ENCODE measurements at places on chromosomes 6 and 20.

DNA sequence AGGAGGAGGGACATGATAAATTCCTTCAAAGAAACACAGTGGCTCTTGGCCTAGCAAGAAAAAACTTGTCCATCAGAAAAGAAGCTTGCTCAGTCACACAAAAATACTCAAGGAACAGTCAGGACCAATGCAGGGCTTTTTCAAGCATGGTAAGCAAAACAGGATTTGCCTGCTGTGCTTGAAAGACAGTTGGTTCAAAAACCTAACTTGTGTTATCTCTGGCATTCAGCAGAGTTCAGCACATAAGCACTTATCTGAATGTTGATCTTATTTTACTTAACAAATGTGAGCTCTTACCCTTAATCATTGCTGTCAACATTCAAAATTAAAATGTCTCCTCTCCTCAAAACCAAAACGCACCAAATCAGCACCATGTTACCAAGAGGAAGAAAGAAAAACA lies 38.3 kb downstream of the ATG5 start:
- DNase-seq = no peak

DNA sequence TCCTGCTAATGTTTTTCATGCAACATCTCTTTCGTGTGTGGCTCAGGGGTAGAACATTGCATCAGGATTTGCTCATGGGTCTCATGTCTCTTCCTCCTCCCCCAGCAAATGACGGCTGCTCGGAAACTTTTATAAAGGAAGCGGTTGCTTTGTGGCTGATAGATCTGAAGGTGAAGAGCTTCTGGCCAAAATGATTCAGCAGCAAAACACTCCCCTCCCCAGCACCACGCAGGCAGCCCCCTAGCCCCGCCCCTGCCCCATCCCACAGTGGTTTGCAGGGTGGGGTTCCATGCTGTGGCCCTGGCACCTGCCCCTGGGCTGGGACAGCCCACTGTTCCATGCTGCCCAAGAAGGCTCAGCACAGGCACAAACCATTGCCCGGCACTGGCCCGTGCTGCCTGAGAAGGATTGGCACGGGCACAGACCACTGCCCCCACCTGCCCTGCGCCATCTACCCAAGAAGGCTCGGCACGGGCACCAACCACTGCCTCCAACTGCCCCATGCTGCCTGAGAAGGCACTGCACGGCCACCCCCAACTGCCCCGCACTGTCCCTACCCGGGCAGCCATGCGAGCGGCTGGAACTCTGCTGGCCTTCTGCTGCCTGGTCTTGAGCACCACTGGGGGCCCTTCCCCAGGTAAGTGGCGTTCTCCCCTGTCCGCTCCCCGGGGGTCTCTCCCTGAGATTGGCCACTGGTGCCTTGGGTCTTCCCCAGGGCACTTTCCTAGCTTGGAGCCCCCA lies at the start of gene CST7:
Gene CST7 (plus strand): TSS at position 331 of the 741 bp plus-strand sequence. CDS start 237 bp downstream, at position 568.
- peak; percentile 87 for DNase-seq

DNA sequence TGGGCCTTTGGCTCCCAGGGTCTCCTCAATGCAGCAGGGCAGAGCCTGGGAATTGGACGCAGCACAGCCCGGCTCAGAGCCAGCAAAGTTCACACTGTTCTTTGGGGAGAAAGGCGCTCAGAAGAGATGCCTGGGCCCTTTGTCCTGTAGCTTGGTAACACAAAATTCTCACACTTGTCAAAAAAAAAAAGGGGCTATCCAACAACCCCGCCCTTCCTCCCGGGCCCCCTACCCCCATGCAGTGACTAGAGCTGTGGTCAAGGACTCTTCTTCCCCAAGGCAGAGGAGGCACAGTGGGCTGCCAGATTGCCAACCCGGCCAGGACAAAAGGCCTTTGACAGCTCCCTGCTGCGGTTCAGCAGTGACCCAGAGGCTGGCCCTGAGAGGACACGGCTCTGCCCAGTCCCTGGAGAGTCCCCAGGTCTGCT lies 2.0 kb downstream of the NKAIN4 start:
- no peak for DNase-seq

DNA sequence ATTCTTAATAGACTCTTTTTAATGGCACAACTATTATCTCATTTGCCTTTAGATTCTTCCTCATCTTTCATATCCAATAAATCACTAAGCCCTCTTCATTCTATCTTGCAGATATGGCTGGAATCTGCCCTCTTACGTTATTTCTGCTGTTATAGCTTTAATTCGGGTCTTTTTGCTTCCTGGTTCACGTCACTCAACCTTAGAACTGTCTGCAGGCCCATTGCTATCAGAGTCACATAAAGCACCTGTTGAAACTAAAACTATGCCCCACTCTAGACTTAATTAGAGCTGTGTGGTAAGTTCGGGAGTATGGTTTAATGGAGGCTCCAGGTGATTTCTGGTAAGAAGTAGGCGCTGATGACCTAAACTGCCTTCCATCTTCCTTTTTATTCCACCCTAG lies 988 bp downstream of the QRSL1 start:
- no peak for DNase-seq

DNA sequence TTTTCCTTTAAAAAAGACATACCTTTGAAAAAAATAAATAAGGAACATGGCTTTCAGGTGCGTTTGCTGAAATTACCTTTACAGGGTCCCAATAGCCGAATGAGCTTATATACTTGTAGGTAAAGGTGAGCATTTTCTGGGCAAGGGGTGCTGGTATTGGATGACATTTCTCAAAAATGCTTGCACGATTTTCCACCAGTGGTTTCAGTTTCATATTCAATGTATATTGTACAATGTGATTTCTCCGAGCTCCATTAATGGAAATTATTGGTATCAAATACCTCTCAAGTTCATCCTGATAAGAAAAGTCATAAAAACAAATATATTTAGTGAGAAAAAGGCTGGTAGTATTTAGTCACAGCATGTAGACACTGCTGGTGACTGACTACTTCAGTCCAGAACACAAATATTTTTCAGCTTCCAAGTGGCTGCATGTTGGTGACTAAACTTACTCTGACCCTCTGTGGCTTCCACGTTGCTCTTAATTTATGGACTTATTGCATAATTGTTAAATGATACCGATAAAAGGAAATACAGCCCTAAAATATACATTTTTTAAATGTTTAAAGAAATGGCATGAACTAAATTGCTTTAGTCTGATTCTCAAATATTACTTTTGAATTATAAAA lies 32.9 kb upstream of the ZBTB24 start:
- DNase-seq = no peak

Measured in CD8-positive, alpha-beta memory T cell (primary cell).